A549 treated with CpdA at 1 μM for 4 hours (cell line): ENCODE measurements at places on chromosomes 3 and 15. TPM values are rescaled to one million over a fixed set of nuclear protein-coding genes. Genes with fewer than 3 reads are reported as not detected.

CASR gene
- total RNA-seq = not detected in 5 replicates

SLC7A14 gene
- total RNA-seq = not detected in 5 replicates

LMOD3 gene
- total RNA-seq = not detected in 5 replicates

WDR93 gene
- total RNA-seq = 0.06 to 0.28 TPM (median 0.21 TPM) in 4 of 5 replicates, not detected in the other

TUSC7 gene
- not detected in 5 replicates for total RNA-seq

MINDY4B gene
- not detected in 5 replicates for total RNA-seq

DNAJC19 gene
- 18.6 to 23.0 TPM (median 21.8 TPM) in 5 replicates for total RNA-seq

ATP13A5 gene
- total RNA-seq = not detected in 5 replicates

FBXW12 gene
- not detected in 5 replicates for total RNA-seq

CDHR4 gene
- total RNA-seq = 0.16 to 0.53 TPM (median 0.40 TPM) in 5 replicates

NR2E3 gene
- total RNA-seq = 0.17 to 0.38 TPM (median 0.21 TPM) in 4 of 5 replicates, not detected in the other

DGKG gene
- total RNA-seq = 9.4 to 14.4 TPM (median 10.1 TPM) in 5 replicates

ULK4 gene
- total RNA-seq = 3.8 to 12.9 TPM (median 4.6 TPM) in 5 replicates

PRTG gene
- total RNA-seq = 8.2 to 11.0 TPM (median 10.2 TPM) in 5 replicates

PPARG gene
- 38.4 to 42.6 TPM (median 41.7 TPM) in 5 replicates for total RNA-seq

TF gene
- total RNA-seq = 0.51 to 4.1 TPM (median 0.87 TPM) in 5 replicates

CNTN6 gene
- total RNA-seq = not detected in 5 replicates

SLC9C1 gene
- total RNA-seq = not detected in 5 replicates

ACVR2B gene
- total RNA-seq = 2.2 to 3.2 TPM (median 2.7 TPM) in 5 replicates

MKRN2OS gene
- not detected in 5 replicates for total RNA-seq

XPC gene
- total RNA-seq = 27.0 to 34.3 TPM (median 31.7 TPM) in 5 replicates
